GM23248 (cell line): ENCODE measurements at places on chromosomes 3 and 15.

DNA sequence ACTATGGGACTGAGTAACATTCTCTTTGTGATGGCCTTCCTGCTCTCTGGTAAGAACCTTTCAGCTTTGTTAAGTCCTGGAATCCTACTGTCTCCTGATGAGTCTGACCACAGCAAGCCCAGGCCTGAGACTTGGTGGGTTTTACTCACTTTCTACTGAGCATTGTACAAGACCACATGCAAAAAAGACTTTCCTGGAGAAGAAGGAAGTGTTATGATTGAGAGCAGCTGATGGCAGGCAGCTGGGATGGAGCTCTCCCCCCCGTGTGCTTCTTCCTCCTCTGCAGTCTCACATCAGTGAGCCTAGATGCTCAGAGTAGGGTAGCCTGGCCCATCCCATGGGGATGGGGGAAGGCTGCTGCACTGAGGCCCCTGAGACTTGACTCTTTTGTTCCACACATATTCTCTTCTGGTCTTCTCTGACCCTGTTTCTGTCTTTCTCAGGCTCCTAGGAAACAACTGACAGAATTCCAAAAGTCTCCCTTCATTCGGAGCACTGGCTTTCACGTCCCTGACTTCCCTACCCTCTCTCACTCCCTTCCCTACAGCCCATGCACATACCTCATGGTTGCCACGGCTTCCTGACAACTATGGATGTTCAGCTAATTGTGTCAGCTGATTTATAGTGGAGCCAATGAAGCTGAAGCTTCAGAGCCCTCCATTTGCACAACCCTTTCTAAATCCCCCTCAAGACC, 36.6 kb downstream of the CD86 start:
- DNase-seq = no peak

DNA sequence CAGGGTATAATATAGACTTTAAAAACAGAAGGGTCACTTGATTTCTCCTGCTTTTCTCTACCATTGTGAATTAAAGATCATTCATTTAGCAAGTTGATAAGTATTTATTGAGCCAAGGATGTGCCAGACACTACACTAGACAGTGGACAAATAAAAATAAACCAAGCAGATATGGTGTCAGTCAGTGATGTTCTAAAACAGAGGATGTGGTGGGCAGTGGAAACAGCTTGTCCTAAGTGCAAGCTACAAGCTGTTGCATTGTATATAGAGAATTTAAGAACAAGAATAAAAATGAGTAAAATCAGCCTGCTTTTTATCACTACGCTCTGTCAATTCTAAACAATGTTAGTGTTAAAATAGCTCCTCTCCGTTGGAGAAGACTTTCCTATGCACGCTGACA, 637.3 kb upstream of the GRM7 start:
- DNase-seq = no peak

- DNase-seq = no peak
Measured at GRCh38 chr15:80613762-80614365, 81.2 kb upstream of the ABHD17C start.

DNA sequence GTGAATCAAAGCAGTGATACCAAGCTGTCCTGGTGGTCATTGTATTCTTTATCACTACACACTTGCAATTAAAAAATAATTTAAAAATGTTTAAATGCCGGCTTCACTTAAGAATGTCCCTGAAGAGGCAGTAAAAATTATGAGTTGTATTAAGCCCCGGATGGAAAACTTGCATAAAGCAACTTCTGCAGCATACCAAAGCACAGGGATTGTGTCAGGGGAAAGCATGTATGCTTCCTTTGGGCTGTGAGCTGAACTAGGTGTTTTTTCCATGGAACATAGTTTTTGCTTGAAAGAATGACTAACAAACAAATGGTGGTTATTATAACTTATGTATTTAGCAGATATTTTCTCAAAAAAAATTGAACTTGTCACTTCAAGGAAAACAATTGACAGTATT, 143.1 kb downstream of the ARNT2 start:
- no peak for DNase-seq

DNA sequence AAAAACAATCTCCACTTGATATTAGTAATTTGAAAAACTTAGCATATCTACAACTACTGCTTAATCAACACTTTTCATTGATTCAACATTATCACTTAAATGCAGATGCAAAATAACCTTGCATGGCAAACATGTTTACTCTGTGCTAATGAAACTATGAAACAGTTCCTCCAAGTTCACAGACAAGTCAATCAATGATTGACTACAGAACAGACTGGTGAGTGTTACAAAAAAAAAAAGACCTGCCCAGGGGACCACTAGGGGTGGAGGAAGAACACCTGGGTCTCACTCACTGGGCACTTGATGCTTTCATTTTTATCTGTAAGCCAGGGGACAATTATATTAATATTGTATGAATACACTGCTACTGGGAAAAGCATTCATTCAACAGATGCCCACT, 4.3 kb upstream of the NR2C2 start:
- DNase-seq = no peak

DNA sequence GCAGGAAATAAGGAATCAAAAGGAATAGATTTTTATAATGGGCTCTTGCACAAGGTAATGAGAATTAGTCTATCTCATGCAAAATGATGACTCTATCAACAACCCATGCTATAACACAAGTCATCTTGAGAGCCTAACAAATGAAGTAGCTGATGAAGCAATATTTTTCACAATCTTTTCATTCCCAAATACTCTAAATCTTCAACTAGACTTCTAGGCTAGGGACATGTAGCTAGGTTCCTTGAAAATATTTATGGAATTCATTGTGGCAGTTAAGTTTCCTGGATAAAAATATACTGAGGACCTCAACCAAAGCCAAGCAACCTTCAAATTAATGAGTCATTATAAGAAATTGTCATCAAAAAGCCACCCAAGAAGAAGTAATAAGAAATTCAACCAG, 55.4 kb downstream of the DCBLD2 start:
- peak; percentile 52 for DNase-seq

DNA sequence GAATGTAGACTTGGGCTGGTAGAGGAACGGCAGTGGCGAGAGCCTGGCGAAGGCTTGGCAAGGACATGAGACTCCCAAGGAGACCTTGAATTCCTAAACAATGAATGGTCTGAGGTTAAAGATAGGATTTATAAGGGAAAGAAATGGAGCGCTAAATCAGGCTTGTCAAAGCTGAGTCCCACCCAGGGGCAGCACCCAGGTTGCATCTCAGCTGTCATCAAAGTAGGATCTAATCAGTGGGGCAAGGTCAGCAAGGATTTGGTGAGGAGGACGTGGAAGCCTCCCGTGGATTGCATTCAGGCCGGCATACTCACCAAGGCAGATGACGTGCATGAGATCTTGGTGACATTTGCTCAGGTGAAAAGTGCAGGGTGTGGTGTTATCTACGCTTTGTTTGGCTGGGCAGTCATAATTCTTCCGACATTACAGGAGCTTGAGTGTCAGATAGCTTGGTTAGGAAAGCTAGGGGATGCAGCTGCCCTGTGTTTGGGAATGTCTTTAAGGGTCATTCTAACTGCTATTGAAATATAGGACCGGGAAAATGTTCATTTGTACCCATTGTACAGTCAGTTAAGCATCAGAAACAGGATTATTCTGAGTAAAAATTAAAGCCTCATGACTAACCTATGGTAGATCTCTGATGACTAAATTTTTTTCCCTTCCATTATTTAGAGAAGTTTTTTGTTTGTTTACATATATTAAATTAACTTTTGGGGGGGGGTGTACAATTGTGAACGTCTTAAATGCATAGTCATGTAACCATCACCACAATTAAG, 99.4 kb upstream of the TSC22D2 start:
- no peak for DNase-seq

DNA sequence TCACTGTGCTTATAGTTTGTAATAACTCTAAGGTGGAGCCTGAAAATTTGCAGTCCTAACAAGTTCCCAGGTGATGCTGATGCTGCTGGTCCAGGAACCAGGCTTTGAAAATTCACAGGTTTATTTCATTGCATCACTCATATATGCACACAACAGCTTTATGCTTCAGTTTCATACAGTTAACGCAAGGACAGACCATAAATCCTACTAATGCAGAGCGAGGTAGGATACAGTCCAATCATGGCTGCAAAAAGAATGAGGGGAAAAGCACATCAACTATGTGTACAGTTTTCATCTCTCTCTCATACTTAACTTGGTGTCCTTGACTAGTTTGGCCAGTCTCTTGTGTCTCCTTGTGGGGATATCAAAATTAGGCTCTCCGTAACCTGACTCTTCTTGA, 135.1 kb downstream of the SLCO3A1 start:
- DNase-seq = no peak

DNA sequence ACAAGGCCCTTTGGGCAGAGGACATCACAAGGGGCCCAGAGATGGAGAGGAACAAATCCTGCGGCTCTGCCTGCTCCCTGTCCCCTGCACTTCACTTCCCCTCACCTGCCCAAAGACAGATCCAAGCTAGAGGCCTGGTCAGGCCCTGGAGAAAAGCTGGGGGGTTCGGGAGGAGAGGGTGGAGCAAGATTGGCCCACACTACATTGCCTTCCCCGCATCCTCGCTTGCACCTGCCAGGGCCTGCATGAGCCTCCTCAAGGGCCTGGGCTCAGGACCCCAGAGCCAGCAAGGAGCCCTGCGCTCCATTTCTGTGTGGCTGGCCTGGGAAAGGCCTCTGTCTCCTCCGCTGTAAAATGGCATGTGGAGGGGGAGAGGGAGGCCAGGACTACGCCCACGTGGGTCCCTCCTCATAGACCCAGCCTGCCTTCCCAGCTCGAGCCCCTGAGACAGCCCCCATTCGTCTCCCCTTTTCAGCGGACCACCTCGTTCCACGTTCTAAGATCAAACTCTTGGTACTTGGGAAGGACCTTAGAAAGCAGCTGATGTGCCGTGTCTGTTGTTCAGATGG, 106.0 kb downstream of the HMG20A start:
- DNase-seq = no peak

GRCh38 chr3:8793242-8793641, 23.8 kb upstream of the OXTR start:
- peak; percentile 94 for DNase-seq

DNA sequence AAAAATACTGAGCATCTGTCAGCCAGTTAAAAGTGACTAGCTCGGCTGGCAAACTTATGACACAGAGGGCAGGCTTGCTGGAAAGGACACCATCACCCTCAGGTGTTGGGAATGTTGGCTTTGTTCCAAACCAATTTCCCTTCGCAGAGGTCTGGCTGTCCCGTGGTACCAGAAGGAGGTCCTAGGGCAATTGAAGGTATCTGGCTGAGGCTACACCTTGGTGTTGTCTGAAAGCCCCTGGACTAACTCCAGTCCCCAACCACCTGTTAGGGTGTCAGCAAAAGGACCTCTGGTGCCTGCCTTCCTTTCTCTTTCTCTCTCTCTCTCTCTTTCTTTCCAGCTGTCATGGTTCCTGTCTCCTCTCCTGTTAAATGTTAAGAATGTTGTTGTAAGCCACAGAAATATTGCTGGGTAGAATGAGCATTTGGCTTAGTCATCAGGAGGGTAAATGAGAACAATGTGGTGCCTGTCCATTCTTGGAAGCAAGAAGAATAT, 12.5 kb downstream of the PRR20G start:
- DNase-seq = peak; percentile 71

DNA sequence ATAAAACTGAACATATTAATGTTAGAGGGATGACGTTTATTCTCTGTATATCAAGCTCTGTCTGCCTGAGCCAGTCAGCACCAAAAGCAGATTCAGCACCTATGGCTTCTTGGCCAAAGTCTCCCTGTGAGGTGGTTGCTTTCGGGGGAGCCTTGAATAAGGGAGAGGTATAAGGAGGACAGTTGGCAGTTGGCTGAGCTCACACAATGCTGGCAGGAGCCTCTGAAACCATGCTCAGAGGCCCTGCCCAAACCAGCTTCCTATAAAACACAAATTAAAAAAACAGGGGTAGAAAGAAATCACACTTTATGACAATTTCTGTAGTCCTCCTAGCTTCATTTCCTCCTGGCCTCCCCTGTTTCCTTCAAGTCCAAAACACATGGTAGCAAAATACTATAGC, 18.8 kb downstream of the ARHGEF3 start:
- DNase-seq = no peak

DNA sequence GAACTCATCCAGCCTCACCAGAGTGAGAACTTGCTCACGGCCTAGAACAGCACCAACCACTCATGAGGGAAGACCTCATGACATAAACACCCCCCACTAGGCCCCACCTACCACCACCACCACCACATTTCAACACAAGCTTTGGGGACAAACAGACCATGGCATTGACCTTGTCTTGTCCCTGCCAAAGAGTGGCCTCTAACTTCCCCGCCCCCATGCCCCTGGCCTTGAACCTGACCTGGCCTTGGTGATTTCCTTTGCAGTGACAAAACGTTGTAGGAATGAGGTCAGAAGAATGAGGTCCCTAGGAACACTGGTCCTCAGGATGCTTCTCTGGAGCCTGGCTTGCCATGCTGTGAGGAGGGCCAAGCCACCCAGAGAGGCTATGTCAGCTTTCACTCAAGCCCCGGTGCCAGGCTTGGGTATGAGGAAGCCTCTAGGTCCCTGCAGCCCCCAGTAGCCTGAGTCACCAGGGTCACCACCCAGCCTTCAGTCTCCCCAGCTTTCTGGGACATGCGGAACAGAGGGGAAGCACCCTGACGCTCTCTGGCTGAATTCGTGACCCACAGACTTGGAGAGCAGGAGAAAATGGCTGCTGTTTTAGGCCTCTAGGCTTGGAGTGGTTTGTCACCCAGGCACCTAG, 57.9 kb downstream of the TPRA1 start:
- DNase-seq = no peak

DNA sequence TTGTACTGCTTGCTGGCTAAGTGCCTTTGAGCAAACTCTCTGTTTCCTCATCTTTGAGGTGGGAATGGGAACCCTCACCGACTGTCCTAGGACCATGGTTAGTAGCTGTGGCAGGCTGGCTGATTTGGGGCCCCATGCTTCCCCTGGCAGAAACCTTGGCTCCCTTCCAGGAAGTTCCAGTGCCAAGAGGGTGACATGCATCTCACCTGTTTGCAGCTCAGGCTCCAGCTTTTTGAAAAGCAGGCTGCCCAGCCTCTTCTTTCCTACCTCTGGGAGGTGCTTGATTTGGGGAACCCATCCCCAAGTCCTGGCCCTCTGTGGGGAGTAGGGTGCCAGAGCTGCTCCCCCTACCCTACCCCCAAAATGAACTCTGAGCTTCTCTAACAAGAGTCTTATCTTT, 50.8 kb downstream of the RAB11A start:
- no peak for DNase-seq

DNA sequence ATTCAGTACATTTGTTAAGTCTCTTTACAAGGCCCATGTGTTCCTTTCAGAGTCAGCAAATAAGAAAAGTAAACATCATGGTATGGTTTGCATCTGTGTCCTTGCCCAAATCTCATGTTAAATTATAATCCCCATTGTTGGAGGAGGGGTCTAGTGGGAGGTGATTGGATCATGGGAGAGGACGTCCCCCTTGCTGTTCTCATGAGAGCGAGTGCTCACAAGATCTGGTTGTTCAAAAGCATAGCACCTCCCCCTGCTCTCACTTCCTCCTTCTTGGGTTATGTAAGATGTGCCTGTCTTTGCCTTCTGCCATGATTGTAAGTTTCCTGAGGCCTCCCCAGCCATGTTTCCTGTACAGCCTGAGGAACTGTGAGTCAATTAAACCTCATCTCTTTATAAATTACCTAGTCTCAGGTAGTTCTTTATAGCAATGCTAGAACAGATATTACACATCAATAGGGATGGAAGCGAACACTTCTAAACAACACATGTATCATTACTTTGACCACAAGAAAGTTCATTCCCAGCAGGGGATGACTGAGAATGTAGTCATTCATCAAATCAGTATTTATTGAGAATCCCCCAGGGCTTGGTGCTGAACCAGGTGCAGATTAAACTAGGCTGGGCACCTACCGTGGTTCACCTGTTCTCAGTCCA, 4.1 kb downstream of the EFCAB12 start:
- no peak for DNase-seq
